ENCODE measurements at places on chromosomes 4 and X. TPM values are rescaled to one million over a fixed set of nuclear protein-coding genes. Genes with fewer than 3 reads are reported as not detected.

The OPRPN gene
- total RNA-seq = not detected

The GBA3 gene
- 15.4 TPM for total RNA-seq

The OTUD4 gene
- total RNA-seq = 23.8 TPM

The TMEM129 gene
- 51.0 TPM for total RNA-seq

The GALNTL6 gene
- total RNA-seq = not detected

The ZAR1 gene
- not detected for total RNA-seq

The TSPAN5 gene
- total RNA-seq = 0.37 TPM

GRCh38 chrX:103373581-103373980 lies 2.8 kb upstream of the BEX3 start:
- no peak overlapping the region for H3K4me3 ChIP-seq
- H3K36me3 ChIP-seq = no peaks in the 10 kb centered on the region

GRCh38 chrX:70029863-70030262 lies 19.9 kb downstream of the AWAT2 start:
- DNase-seq = no peak
- no peak overlapping the region for H3K4me3 ChIP-seq
- no peaks in the 10 kb centered on the region for H3K27me3 ChIP-seq
- H3K27ac ChIP-seq = no peak overlapping the region
- no peaks in the 10 kb centered on the region for H3K4me1 ChIP-seq

- H3K27ac ChIP-seq = no peak overlapping the region
- no peaks in the 10 kb centered on the region for H3K36me3 ChIP-seq
- no peak for DNase-seq
- no peaks in the 10 kb centered on the region for H3K4me1 ChIP-seq
- no peaks in the 10 kb centered on the region for H3K27me3 ChIP-seq
- no peak overlapping the region for H3K4me3 ChIP-seq
These were observed 11.5 kb downstream of the SMAD1 start for GRCh38 chr4:145493166-145493565.

DNA sequence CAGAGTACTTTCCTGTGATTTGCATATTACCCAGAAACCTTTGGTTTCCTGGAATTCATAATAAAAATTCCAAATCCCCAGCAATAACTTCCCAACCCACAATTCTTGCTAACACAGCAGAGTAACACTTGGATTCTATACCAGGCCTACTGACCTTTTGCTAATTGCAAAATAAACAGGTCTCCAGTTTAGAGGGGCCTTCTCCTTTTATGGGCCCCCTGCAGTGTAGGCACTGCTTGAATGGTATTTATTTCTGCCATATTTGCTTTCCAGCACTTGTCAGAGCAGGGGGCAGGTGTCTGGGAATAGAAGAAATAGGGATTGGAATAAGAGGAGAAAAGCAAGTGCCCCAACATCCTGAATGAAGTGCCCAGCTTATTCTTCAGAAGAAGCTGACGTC lies 25.3 kb upstream of the GPC3 start:
- no peaks in the 10 kb centered on the region for H3K36me3 ChIP-seq
- no peak for DNase-seq
- no peaks in the 10 kb centered on the region for H3K27me3 ChIP-seq
- no peak overlapping the region for H3K27ac ChIP-seq
- H3K4me1 ChIP-seq = no peaks in the 10 kb centered on the region

DNA sequence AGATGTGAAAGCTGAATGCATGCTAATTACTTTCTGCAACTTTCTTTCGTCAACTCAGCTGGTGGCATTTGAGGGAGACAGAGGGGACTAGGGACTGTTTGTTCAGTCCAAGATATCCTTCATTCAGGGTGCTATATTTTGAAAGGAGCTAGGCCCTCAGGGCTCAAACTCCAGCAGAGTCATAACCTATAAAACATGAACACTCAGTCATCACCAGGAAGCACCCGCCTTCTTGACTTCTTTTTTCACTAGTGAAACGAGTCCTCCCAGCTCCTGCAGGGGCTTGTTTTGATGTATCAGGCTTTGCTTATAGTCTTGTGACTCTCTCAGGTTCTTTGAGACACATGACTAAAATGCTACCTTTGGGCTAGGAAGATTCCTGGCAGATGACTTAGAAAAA lies 230.6 kb downstream of the PCDH7 start:
- no peaks in the 10 kb centered on the region for H3K4me1 ChIP-seq
- H3K27me3 ChIP-seq = no peaks in the 10 kb centered on the region
- H3K4me3 ChIP-seq = no peak overlapping the region
- H3K27ac ChIP-seq = no peak overlapping the region

- H3K27me3 ChIP-seq = no peaks in the 10 kb centered on the region
- no peak overlapping the region for H3K4me3 ChIP-seq
- no peaks in the 10 kb centered on the region for H3K4me1 ChIP-seq
- no peak overlapping the region for H3K27ac ChIP-seq
- H3K36me3 ChIP-seq = no peaks in the 10 kb centered on the region
These were observed 41.5 kb downstream of the HHIP start for GRCh38 chr4:144687466-144687865.

DNA sequence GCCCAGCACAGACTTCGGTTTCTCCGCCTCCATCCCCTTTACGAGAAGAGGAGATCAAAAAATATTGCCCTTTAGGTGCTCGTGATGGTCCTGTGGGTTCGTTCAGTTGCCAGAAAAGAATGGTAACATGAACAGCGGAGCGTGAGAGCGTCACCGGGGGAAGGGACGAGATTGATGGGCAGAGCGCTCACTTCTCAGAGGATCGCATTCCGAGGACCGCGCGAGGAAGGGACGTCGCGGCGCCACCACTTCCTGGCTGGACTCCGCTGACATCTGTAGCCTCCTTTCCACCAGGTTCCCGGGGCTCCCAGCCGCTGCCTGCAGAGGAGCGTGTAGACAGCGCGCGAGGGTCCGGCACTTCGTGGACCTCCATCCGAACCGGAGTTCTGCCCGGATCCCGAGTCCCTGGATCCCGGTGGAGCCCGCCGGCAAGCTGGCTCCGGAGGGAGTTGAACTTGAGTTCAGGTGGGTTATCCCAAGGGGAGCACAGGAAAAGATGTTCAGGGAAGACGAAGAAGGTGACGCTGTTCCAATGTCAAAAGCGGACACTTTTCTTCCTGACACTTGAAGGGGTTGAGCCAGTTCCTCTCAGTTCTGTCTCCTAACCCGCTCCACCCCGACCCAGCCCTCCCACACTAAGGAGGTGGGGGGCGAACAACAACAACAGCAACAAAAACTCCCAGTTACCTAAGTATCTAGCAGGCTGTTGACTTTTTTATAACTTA lies 484 bp downstream of the GALNTL6 start:
- no peak overlapping the region for H3K27ac ChIP-seq
- DNase-seq = no peak
- peaks cover 18% of the 10 kb centered on the region for H3K27me3 ChIP-seq
- H3K4me1 ChIP-seq = no peaks in the 10 kb centered on the region
- no peaks in the 10 kb centered on the region for H3K36me3 ChIP-seq
- no peak overlapping the region for H3K4me3 ChIP-seq

- no peak overlapping the region for H3K4me3 ChIP-seq
- H3K27ac ChIP-seq = no peak overlapping the region
- H3K4me1 ChIP-seq = no peaks in the 10 kb centered on the region
- no peaks in the 10 kb centered on the region for H3K36me3 ChIP-seq
These were observed 381.9 kb downstream of the IL1RAPL1 start for GRCh38 chrX:28969126-28969525.

DNA sequence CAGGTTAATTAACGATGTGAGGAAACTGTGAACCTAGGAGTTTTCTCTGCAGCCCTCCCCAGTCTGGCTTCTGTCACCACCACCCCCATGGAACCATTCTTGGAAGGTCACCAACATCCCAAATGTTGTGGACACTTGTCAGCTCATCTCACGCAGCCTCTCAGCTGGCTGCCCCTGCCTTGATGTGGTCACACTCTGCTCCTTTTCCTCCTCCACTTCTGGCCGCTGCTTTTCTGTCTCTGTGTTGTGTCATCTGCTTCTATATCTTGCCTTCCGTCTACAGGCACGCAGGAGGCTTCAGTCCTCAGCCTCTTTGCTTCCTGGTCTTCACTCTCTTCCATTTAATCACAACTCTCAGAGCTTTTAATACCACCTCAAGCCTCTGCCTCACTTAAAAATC lies 371.5 kb upstream of the SLIT2 start:
- H3K36me3 ChIP-seq = no peaks in the 10 kb centered on the region
- no peaks in the 10 kb centered on the region for H3K27me3 ChIP-seq
- H3K27ac ChIP-seq = no peak overlapping the region
- no peak overlapping the region for H3K4me3 ChIP-seq

DNA sequence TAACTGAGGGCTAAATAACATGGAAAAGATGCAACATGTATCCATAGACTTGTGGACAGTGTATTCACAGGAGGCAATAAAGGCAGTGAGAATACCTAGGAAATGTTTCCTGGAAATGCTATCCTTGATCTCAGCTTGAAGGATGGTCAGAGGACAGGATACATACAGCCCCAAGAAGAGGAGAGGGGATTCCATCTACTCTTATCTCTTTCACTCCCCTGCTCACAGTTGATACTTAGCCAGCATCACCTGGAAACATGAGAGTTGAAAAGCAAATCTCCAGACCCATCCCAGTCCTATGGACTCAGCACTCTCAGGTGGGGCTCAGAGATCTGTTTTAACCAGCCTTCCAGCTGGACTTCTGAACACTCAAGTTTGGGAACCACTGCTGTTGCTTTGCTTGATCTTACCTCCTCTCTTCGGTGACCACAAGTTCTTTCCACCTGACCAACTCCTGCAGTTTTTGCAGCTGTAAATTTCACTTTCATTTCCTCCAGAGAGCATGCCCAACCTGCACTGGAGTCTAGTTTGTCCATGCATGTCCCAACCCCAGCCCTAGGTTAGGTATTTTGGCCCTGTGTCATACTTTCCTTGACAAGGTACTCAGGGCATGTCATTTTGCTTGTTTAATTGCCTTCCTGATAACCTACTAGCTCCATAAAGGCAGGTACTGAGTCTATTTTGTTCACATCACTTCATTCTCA lies 10.4 kb downstream of the RELL1 start:
- H3K27me3 ChIP-seq = no peaks in the 10 kb centered on the region
- H3K4me3 ChIP-seq = no peak overlapping the region

DNA sequence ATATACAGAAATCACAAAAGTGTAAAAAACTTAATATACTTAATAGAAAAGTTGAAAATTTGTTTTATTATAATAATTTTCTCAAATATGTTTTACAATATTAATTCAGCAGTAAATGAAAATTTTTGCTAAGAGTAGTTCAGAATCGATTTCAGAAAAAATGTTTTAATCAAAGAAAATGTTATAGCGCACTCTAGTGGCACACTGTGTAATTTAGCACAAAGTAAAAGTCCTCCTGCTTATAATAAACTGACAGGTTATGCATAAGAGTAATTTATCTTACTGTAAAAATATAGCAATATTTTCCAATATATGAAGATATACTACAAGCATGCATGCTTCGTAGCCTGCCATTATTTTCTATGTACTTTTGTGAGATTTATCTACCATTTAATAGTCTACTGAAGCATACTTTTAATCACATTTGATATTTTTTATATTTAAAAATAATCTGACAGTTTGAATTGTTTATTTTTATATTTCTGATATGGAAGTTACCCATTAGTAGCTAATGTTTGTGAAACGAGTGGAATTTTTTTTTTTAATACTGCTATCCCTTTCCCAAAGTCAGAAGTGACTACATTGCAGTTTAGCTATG lies 217.9 kb upstream of the KLHL4 start:
- no peak overlapping the region for H3K27ac ChIP-seq
- H3K4me1 ChIP-seq = no peaks in the 10 kb centered on the region
- H3K4me3 ChIP-seq = no peak overlapping the region
- no peaks in the 10 kb centered on the region for H3K36me3 ChIP-seq
- peaks cover 4% of the 10 kb centered on the region for H3K27me3 ChIP-seq
- no peak for DNase-seq

GRCh38 chrX:143788265-143788664 lies 67.7 kb upstream of the SPANXN2 start:
- H3K27ac ChIP-seq = no peak overlapping the region
- no peaks in the 10 kb centered on the region for H3K36me3 ChIP-seq
- H3K27me3 ChIP-seq = no peaks in the 10 kb centered on the region
- H3K4me3 ChIP-seq = no peak overlapping the region
- no peaks in the 10 kb centered on the region for H3K4me1 ChIP-seq

DNA sequence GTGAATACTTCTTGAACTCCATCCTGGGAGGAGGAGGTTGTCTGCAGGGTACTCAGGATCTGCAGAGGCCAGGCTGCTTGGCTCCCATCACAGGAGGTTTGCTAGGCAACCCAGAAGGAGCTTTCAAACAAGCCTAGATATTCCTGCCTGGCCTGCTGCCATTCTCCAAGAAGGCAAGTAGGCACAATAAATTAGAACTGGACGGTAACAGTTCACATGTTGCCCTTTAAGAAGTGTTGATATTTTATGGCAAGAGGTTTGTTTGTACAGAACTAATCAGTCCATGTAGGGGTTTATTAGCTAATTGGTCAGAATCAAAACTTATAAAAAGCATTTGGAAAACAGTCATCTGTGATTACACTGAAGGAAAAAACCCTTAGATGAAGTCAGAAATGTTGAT lies 39.3 kb downstream of the SYNPO2 start:
- H3K4me1 ChIP-seq = no peaks in the 10 kb centered on the region
- H3K36me3 ChIP-seq = no peaks in the 10 kb centered on the region
- no peak overlapping the region for H3K4me3 ChIP-seq
- H3K27ac ChIP-seq = no peak overlapping the region

DNA sequence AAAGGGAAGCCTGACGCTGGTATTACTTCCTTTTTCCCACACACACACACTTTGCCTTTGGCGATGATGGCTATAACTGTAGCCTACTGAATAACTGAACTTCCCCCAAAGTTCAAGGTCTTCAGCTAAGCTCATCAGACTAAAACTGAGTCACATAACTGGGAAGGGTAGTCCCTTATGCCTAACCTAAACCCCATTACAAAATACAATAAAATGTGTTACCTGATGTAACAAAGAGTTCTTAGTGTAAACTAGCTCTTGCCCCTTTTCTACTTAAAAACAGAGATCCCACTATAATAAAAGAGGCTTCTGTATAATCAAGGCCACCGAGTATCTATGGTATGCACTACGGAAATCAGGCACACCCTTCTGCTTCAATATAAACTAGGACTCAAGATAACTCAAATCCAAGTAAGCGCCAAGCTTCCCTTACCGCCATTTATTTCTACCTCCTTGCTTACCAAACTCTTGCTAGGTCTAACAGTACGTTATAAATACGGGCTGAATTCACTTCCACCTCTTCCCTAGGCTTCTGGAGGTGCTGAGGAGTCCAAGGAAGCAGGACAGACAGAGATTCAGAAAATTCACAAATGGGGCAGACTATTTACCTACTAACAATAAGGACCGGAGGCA lies 2.4 kb downstream of the OTUD4 start:
- no peaks in the 10 kb centered on the region for H3K27me3 ChIP-seq
- H3K36me3 ChIP-seq = no peaks in the 10 kb centered on the region
- H3K4me3 ChIP-seq = peak overlapping the region; percentile 80
- no peak for DNase-seq
- H3K27ac ChIP-seq = peak overlapping the region; percentile 99

Data from right lobe of liver (tissue), 6 donors.